NCI-H446 (cell line): ENCODE measurements at places on chromosomes 6 and 20.

- no peak for DNase-seq
These were observed 36.3 kb downstream of the CLIC5 start for GRCh38 chr6:45979311-45979710.

- DNase-seq = no peak
These were observed 50.6 kb upstream of the SLC32A1 start for GRCh38 chr20:38673725-38674091.

DNA sequence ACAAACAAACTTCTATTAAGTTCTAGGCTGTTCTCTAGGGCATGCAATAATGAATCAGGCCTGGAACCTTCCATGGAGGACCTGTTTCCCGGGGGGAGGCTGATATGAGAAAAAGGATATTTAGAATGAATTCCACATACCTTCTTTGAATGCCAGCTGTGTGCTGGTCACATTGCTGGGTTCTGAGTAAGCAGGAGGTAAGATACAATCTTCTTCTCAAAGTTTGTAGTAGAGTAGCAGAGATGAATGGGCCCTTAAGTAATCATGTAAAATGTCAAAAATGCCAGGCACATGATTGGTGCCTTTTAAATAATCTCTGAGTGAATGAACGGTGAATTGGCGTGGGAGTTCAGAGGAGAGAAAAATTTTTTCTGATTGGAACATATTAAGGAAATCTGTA, 47.4 kb downstream of the TGM2 start:
- no peak for DNase-seq

DNA sequence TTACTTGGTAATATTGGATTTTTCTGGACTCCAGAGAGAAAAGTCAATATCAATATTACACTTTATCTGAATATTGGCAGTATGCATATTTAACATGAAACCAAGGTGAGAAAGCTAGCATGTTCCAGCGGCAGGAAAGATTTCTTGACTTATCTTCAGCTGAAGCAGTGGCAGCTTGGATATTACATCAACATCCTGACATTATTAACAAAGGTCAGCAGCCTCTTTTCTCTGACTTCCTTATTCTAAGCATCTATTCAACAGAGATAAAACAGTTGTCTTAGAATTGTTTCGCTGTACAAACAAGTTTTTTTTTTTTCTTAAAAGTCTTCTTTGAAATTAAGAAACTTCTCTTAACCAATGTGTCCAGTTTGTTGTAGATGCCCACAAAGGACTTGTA, 11.8 kb downstream of the DCBLD1 start:
- no peak for DNase-seq

- no peak for DNase-seq
These were observed 368.5 kb upstream of the RUNX2 start for GRCh38 chr6:44959651-44960050.

- DNase-seq = no peak
These were observed 108.8 kb downstream of the PPP1R14C start for GRCh38 chr6:150251566-150252186.

- DNase-seq = no peak
These were observed 6.8 kb downstream of the C6orf52 start for GRCh38 chr6:10687582-10687981.

DNA sequence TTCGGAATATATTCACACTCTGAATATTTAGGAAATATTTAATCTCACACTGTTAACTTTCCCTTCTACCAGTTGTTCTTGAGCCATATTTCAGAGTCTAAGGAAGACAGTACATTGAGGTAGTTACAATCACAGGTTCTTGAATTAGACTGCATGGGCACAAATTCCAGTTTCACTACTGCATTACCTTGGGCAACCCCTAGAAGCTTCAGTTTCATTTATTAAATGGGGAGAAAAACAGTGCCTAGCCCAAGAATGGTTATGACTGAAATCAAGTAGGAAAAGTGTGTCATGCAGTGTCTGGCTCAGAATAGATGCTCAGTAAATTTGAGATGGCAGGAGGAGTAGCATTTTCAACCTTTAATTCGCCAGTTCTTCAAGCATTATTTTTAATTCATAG, 124.5 kb upstream of the SAMD5 start:
- DNase-seq = no peak

DNA sequence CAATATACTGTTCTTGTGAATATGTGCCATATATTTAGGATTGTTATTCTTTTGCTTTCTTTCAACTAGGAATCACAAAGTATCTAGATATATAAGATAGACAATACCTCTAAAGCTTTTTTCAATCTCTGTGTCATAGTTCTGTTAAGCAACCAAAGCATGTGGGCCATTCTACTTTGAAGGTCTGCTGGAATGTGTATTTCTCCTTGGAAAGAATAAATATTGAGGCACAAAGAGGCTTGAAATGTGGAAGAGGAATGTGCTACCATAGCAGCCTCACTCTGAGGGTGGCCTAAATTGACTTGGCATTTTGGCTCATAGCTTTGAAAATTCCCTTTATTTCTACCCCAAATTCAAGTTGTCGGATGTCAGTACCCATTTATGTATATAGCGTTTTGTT, 488.5 kb upstream of the MAN1A1 start:
- no peak for DNase-seq

GRCh38 chr6:85344996-85345395, 104.9 kb upstream of the NT5E start:
- DNase-seq = no peak

DNA sequence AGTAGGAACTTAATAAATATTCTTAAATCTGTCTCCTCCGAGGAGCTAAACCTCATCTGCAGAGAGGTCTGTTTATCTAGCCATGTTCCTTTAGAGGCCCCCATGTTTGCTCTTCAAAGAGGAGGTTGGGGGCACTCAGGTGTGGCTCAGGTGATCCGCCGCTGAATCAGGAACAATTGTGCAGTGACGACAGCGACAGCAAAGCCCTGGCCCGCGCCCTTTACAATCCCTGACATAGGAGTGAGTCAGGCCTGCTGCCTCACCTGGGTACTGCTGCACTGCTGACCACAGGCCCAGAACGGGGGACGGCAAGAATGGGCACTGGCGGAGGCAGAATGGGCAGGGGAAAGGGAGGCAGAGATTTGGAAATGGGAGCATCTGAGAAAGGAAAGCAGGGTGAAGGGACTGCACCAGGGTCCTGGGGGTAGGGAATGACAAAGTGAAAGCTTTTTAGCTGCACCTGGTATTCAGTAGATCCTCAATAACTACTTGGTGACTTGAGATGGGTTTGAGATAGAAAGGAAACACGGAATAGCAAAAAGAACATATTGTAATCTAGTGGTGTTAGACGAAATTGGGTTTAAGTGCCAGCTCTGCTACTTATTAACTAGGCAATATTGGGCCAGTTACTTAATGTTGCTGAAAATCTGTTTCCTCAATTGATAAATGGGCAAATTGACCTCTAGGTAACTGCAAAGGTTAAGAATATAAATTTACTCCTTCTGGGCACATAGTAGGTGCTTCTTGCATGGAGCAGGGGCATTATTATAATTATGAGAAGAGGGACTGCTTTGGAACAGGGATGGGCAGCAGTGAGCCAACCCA, 5.4 kb upstream of the IER3 start:
- DNase-seq = no peak

DNA sequence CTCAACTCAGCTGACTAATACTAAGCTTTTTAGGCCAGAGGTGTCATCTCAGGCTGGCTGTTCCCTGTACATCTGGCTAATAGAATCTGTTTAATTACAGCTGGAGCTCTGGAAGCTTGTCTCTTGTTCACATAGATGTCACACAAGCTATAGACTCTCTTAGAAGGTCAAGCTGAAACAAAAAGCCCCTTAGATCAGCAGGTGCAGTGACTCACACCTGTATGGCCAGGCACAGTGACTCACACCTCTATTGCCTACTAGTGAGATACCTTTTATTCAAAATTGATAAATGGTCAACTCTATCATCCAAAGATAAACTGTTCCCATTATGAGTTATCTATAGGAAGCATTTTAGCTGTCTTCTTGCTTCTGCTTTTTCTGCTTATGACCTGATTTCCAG, 29.9 kb upstream of the MTHFD1L start:
- DNase-seq = no peak

DNA sequence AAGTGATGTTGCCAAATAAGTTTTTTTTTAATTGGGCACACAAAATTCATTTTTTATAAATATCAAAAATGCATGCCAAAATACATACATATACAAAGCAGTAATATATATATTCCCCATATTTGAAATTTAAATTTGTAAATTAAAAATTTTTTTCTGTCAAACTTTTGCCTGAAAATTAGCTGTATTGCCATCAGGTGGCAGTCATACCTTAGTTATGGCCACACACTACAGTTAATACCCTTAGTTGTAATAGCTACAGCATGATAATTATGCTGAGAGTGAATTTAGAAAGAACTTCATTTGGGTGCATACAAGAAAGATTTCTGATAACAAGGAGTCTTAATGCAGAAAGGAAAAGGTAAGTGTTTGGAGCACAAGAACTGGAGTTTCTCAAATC, 46.2 kb upstream of the SDHAF4 start:
- DNase-seq = no peak

GRCh38 chr6:165800337-165800736, 137.3 kb upstream of the PDE10A start:
- DNase-seq = no peak

- no peak for DNase-seq
These were observed 30.1 kb downstream of the ELMO2 start for GRCh38 chr20:46376196-46376785.

DNA sequence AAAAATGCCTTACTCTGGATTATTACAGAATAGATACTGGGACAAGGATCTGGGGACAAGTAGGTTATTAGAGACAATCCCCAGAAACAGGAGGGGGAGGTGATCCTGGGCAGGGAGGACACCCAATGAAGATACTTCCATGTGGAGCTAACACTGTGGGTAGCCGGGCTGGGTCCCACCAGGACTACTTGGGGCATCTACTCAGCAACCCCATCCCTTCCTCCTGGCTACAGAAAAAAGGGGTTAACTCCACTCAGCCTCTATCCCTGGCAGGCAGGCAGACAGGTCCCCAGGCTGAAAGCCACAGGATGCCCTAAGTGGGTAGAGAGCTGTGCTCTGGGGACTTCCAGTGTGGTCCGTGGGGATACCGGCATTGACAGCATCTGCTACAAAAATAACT, 68.0 kb upstream of the NXT1 start:
- DNase-seq = no peak

- DNase-seq = no peak
These were observed 95.9 kb upstream of the IYD start for GRCh38 chr6:150272976-150273315.

DNA sequence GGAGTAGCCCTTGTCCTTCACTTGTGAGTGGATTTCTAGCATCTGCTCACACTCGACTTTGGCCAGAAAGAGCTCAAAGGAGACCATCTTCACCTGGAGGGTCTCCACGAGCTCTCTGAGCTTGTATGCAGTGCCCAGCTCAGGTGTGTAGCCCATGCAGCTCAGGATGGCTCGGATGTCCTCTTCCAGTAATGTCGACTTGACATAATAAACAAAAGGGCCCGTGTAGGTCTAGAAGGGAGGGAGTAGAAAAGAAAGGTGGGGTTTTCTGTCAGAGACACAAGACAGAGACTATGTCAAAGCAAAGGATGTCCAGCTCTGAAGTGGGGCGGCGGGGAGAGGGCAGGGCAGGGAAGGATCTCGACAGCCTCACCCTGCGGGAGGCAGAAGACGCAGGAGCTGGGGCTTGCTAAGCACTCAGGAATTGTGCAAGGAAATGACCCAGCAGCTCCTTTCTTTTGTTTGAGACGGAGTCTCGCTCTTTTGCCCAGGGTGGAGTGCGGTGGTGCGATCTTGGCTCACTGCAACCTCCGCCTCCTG, 8.6 kb downstream of the SPATA2 start:
- no peak for DNase-seq

DNA sequence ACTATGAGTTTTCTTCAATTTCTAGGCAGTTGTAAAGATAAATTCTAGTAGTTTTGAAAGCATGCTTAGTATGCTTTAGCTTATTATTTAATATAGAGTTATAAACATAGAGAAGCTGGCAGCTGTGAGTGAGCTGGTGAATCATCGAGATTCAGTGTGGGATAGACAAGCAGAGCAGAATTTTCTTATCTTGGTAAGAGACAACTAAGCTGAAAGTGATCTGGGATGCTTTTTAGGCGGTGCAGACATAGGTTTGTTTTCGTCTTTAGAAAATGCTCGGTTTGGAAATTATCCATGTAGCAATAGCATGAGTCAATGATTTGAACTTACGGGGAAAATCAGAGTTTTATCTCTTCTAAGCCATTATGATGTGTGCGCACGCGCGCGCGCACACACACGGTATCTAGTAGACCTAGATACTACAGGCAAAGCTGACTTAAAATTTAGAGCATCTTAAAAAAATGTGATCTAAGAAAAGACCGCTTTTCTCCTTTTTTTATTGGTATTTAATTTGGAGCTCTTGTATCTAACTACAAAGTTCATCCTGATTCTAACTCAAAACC, 128.3 kb upstream of the MAP3K7 start:
- no peak for DNase-seq

DNA sequence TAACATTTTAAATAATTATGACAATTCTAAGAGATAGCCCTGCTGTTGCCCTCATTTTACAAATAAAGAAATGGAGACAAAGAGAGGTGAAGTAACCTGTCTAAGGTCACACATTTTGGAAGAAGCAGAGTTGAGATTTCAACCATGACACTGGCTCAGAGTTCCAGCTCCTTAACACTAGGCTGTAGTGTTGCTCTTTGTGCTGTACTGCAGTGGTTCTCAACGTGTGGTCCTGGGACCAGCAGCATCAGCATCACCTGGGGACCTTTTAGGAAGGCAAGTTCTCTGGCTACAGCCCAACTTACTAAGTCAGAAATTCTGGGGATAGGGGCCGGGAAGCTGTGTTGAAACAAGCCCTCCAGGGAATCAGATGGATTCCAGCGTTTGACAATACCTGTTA, 62.4 kb upstream of the FERMT1 start:
- DNase-seq = no peak

GRCh38 chr20:24646321-24646720, 176.9 kb downstream of the SYNDIG1 start:
- DNase-seq = no peak

- no peak for DNase-seq
These were observed 107.6 kb upstream of the MCHR2 start for GRCh38 chr6:100101644-100102043.

- DNase-seq = no peak
These were observed 83.1 kb downstream of the KCNB1 start for GRCh38 chr20:49399329-49399728.

DNA sequence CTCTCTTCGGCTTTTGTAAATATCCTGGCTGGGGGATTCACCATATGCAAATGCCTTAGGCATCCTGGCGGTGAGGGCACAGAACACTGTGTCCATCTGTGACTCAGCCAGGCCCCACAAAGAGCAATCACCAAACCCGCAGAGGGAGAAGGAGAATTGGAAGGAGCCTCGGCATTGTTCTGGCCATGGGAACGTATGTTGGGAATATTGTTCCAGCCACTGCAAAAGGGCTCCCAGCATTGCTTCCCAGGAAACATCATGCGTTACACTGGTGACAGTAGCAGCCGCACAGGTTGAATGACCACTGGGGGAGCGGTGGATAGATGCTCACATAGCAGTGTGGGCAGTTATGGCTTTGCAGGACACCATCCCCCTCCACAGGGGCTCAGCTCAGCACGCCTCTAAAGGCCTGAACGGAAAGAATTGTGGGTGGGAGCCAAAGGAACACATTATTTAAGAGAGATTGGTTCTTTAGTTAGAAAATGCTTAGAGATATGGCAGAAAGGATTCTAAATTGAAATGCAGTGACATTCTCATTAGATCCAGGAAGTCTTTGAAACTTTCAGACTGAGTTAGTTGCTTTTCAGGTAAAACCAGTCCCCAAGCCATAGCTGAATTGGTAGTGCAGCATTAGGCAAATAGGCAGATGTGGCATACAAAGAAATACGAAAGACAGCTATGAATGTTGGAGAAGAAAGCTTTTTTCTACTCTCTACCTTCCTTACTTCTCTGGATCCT, 104.3 kb downstream of the RNF144B start:
- DNase-seq = no peak

GRCh38 chr20:57877995-57878394, 168.2 kb upstream of the PMEPA1 start:
- DNase-seq = no peak
